ENCODE measurements at places on chromosomes 2 and 18. TPM values are rescaled to one million over a fixed set of nuclear protein-coding genes. Genes with fewer than 3 reads are reported as not detected.

Gene REG3A
- not detected for total RNA-seq

DNA sequence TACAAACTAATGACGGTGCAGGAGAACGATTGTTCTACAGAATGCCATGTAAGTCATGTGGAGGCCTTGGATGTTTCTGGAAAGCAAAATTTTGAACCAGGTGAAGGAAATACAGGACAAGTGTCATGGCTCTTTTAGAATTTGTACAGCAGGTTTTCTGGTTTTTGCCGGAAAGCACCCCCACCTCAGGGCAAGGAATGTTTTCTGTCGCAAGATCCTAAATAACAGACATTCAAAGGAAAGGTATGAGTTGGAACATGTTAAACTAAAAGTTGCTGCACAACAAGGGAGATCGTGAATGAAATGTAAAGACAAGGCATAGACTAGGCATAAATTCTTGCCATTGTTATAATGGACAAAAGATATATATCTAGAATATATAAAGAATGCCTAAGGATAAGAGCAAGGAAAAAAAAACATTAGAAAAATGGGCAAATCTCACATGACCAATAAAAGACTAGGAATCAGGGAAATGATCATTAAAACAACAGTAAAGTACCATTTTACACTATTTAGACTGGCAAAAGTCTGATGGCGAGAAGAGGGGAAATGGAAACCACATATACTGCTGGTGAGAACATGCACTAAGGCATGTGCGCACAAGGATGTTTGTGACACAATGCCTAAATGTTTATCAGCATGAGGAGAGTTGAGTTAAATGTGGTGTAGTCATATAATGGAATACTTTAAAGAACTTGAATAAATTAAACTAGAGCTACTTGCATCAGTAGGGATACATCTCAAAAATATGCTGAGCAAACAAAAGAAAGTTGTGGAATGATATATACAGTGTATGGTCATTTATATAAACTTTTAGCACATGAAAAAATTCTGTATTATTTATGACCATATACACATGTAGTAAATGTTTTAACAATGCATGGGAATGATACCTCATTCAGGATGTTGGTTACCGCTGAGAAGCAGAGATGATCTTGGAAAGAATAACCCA lies 127.0 kb downstream of the EML6 start:
- no peaks in the 10 kb centered on the region for H3K27me3 ChIP-seq
- H3K27ac ChIP-seq: no peak overlapping the region
- no peaks in the 10 kb centered on the region for H3K4me1 ChIP-seq
- DNase-seq: no peak
- H3K36me3 ChIP-seq: no peaks in the 10 kb centered on the region

Gene SNORC
- total RNA-seq: 24.0 TPM

Gene B3GNT7
- total RNA-seq: 2.7 TPM

GRCh38 chr2:172374318-172375240 lies 52.8 kb upstream of the ITGA6 start:
- no peak overlapping the region for H3K27ac ChIP-seq
- no peak overlapping the region for H3K4me3 ChIP-seq
- H3K27me3 ChIP-seq: no peaks in the 10 kb centered on the region
- H3K4me1 ChIP-seq: no peaks in the 10 kb centered on the region

- H3K36me3 ChIP-seq: no peaks in the 10 kb centered on the region
- no peak overlapping the region for H3K27ac ChIP-seq
- no peaks in the 10 kb centered on the region for H3K4me1 ChIP-seq
- H3K27me3 ChIP-seq: no peaks in the 10 kb centered on the region
Observed at GRCh38 chr2:154532763-154533162, 165.7 kb upstream of the KCNJ3 start.

DNA sequence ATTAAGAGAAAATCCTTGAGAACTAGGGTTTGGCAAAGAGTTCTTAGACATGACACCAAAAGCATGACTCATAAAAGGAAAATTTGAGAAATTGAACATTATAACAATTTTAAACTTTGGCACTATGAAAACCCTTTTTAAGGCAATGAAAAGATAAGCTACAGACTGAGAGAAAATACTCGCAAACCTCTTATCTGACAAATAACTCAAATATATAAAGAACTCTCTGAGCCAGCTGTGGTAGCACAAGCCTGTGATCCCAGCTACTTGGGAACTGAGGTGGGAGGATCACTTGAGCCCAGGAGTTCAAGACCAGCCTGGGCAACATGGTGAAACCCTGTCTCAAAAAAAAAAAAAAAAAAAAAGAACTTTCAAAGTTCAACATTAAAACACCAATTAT lies 70.5 kb downstream of the FAM168B start:
- no peaks in the 10 kb centered on the region for H3K36me3 ChIP-seq
- H3K4me1 ChIP-seq: peaks cover 2% of the 10 kb centered on the region
- DNase-seq: no peak
- no peaks in the 10 kb centered on the region for H3K27me3 ChIP-seq
- no peak overlapping the region for H3K4me3 ChIP-seq

Gene MSTN
- 0.59 TPM for total RNA-seq

DNA sequence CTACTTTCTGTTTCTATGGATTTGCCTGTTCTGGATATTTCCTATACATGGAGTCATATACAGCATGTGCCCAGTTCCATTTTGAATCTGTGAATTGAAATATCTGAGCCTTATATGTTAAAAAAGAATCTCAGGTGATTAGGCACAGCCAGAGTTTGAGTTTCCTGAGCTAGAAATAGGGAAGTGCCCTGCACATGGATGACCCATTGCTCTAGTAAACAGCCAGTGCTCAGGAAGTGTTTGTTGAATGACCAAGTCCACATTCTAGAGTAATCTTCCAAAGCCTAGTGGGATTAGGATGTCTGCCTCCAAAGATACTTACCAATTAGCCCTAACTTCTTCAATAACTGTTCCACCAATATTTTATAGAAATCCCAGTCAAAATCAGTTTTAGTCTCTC lies 165.8 kb downstream of the SETBP1 start:
- no peaks in the 10 kb centered on the region for H3K36me3 ChIP-seq
- DNase-seq: no peak
- no peak overlapping the region for H3K27ac ChIP-seq
- no peaks in the 10 kb centered on the region for H3K27me3 ChIP-seq
- no peak overlapping the region for H3K4me3 ChIP-seq
- H3K4me1 ChIP-seq: peaks cover 3% of the 10 kb centered on the region

- H3K27ac ChIP-seq: no peak overlapping the region
- no peaks in the 10 kb centered on the region for H3K36me3 ChIP-seq
- no peaks in the 10 kb centered on the region for H3K27me3 ChIP-seq
Observed at GRCh38 chr18:9629709-9630108, 15.3 kb upstream of the PPP4R1 start.
